ENCODE measurements at places on chromosomes 13 and 19.

DNA sequence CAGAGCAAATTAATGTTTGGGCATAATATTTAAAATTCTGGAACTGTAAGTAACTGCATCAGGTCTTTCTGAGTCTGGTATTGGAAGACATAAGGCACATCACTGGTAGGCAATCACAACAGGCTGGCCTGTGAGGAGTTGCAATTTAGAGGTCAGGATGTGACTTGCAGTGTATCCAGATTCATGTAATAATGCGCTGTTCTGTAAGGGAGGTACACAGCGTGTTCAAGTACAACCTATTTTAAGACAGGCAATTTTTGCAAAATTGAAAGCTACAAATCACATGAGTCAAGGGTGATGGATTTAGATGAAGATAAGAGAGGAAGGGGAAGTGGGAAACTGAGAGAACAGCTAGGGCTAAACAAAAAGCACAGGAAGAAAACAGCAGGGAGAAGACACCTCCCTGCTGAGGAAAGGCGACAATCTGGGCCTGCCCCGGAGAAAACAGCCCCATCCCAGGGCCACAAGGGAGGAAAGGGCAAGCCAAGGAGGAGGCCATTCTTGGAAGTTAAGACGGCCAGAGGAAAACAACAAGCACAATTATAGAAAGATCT lies 138.1 kb downstream of the LACC1 start:
- no peak for DNase-seq

DNA sequence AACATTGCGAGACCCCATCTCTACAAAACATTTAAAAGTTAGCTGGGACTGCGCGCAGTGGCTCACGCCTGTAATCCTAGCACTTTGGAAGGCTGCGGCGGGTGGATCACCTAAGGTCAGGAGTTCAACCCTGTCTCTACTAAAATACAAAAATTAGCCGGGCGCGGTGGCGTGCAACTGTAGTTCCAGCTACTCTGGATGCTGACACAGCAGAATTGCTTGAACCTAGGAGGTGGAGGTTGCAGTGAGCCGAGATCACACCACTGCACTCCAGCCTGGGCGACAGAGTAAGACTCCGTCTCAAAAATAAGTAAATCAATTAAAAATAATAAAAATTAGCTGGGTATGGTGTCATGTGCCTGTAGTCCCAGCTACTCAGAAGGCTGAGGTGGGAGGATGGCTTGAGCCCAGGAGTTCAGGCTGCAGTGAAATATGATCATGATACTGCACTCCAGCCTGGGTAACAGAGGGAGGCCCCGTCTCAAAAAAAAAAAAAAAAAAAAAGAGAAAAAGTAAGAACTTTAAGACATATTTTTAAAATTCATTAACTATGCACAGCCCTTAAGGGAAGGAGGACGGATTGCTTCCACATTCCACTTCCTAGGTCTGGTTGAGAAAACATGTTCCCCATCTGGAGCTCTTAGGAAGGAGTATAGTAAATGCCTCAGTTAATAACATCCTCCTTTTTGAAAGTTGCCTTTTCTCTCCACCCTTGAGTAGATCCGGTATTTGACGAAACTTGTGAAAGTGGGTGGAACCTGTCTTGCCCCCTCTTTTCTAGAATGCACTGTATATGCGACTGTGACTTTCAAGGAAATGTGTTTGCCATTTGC lies 26.1 kb downstream of the EXOC3L2 start:
- DNase-seq: no peak

- DNase-seq: no peak
Measured at GRCh38 chr19:35750167-35750566, 1.8 kb downstream of the LIN37 start.

DNA sequence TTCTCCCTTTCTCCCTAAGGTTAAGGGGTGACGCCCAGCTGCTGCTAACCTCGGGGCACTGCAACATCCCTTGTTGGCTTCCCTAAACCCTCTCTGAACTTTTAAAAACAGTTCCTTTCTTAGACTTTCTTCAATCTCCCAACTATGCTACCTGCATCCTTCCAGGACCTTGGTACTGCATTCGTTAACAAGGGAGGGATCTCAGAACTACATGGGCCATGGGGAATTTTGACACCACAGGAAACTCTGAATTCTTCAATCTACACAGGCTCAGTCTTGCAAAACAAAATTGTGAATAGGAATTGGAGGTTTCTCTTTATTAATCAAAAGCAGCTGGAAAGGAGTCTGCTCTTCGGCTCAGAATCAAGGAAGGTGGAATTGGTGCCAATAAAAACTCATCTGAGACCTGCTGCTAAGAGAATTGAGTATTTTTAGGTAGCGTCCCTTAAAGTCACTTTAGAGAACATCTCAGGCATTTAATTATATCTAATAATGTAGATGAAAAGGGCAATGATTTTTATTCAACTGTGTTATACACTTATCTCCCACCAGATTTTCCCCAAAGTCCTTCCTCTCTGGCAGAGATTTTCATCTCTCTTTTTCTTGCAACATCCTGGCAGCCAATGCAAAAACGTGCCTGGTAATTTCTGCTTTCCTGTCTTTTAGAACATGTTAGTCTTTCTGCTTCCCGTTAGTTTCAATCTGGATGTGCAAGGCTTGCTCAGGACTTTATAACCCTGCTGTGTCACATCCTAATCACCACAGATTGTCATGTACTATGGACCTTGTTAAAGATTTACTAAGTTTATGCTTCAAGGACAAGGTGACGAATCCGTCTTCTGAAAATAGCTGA lies 69.1 kb upstream of the SLC15A1 start:
- no peak for DNase-seq

DNA sequence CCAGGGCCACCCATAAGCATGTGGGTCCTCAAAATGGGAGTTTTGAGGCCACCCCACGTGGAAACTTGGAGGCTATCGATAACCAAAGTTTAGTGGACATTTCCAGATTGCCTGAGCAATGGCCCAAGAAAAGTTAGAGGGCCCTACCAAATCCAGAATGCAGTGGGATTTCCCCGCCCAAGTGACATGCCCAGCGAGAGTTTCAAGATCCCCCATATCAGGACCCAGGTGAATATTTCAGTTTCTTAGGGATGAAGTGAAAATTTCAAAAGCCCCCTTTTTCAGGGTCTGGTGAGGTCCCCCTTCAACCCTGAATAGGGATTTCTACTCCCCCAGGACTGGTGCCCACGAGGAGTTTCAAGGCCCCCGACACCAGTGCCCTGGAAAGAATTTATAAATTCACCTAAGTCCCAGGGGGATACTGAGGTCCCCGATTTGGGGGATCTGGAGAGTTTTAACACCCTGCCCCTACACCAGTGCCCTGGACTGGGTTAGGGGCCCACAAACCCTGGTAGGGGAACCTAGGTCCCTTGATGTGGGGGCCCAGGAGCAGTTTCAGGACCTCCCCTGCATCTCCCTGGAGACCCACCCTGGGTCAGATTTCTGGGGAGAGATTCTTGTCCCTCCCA lies 695 bp downstream of the BST2 start:
- DNase-seq: no peak

DNA sequence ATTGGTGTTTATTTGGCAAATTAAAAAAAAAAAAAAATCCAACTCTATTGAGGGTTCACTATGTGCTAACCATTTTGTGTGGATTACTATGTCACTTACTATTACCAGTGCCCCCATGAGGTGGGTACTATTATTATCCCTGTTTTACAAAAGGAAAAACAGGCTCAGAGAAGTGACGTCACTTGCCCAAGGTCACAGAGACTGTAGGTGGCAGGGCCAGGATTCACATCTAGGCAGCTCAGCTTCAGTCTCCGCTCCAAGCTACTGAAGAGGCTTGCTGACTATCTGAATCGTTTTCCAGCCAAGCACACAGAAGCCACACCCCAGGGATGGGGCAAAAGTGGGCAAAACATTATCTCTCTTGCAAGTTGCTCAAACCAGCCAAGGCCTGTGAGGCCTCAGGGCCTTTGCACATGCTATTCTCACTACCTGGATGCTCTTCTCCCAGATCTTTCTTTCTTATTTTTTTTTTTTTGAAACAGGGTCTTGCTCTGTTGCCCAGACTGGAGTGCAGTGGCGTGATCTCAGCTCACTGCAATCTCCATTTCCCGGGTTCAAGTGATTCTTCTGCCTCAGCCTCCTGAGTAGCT lies 4.8 kb upstream of the ANGPTL8 start:
- DNase-seq: no peak

- no peak for DNase-seq
Measured at GRCh38 chr13:91468301-91468700, 69.9 kb downstream of the GPC5 start.

DNA sequence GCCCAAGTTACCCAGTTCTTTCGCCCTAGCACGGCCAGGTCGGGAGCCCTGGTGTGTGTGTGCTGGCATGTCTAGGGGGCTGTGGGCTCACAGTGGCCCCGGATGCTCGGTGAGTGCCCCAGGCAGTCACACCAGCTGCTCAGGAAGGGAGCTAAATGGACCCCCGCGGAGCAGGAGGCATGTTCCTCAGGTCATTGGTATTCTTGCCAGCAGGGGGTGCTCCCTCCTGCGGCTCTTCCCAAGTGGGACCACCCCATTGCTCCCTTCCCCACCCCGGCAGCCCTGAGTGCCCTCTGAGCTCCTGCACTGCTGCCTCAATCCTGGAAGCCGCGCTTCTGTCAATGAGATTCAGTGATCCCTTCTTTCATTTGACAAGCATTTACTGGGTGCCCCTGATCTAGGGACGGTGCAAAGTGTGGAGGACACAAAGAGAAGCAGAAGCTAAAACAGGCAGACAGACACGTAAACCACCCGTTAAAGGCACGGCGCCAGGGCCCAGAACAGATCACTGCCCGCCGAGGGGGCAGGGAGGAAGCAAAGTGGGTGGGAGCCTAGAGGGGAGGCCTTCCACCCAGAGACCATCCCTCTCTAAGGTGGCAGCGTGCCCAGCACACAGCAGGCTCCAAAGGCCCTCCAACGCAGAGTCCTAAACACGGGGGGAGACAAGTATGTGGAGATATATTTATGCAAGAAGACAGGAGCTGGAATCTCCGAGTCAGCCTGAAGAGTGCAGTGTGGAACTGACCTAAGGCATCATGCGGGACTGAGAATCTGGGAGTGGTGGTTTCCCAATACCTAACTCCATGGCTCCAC lies 5.2 kb upstream of the ADPRHL1 start:
- DNase-seq: peak; percentile 57

DNA sequence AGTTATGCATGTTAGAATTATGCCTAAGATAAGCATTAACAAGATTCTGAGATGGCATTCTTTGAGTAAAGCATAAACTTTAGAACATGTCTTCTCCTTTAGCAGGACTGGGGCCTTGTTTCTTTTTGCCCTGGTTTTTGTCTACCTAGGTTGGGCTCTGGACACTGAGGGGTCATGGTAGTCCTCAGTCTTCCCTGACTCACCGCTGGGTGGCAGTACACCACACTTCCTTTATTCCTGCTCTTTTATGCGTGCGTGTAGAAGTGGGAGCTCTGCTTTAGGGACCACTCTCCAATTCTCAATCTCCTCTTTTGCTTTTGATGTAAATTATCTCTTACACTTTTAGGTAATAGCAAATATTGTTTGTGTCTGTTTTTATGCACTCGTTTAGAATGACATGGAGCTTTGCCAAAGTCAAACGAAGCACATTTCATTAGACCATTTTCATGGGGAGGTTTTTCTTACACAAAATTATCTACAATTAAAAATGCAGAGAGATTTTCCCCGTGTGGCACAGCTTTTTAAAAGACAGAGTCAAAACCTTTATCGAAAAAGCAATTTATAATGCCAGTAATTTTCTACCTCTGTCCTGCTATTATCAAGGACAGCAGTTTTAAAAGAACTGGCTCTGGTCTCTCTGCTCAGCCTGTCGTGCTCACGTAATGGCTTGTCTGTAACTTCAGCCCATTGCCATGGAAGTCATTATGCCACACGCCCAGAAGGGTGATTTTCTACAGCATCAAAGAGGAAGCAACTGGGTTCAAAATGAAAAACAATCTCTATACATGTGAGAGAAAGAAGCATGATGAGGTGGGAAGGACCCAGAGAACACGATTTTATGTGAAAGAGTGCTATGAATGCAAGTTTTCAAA lies 413.9 kb downstream of the COG6 start:
- peak; percentile 75 for DNase-seq

DNA sequence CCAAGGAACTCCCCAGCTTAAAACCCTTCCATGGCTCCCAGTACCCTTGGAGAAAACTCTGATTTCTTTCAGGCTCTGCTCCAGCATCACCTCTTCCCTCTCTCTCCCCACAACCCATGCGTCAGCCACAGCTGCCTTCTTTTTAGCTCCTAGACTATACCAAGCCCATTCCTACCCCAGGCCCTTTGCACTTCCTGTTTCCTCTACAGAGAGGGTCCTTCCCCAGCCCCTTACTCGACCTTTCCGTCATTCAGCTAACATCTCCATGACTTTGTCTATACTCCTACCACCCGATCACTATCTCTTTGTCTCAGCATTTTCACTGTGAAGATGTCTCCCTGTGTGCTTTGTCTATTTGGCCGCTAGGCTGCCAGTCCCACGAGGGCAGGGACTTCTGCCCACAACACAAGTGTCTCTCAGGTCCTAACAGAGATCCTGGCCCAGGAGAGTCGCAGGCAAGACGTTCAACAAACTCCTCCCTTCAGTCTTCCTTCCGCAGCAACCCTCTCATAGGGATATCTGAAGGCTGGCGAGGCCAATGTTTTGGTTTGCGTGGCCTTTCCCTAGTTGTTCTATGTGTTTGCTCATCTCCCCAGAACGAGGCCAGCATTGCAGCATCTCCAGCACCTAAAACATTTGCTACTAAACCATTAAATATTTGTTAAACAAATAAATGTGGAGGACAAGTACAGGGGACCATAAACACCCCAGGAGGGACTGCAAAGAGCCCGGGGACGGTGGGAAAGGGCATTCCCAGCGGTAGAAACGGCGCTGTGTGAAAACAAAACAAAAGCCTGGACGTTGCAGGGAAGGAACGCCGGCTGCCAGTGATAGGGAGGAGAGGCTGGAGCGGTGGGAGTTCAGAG lies 816 bp downstream of the CCNP start:
- DNase-seq: no peak

DNA sequence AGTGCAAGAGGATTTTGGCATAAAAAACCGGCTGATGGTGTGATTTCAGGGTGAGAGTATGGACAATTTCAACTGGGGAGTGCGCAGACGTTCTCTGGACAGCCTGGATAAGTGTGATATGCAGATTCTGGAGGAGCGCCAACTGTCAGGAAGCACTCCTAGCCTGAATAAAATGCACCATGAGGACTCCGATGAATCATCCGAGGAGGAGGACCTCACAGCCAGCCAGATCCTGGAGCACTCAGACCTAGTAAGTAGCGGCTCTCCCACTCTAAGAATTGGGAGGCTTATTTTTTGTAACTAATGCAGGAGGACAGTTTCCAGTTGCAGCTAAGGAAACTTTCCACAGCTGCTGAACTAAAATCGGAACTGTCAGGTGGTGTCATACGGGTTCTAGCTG lies 53.6 kb downstream of the ZAR1L start:
- no peak for DNase-seq

Data from neural progenitor cell (in vitro differentiated cells).